ENCODE measurements at places on chromosomes 2 and 18.

- no peak for DNase-seq
Observed at GRCh38 chr2:6538607-6539006, 327.1 kb downstream of the CMPK2 start.

DNA sequence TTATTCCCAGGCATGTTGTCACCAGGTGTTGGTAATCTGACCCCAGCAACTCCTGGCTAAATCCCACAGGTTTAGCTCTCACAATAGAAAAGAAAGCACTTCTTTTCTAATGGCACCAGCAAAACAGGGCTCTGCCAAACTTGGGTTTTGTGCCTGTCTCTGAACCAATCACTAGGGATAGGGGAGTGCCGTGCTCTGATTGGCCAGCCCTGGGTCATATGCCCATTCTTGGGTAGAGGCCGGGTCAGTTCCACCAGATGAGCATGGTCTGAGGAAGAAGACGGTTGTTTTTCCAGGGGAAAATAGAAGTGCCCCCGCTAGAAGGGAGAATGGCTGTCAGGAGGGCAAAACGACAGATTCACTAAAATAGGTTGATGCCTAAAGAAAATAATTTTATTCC lies 14.7 kb downstream of the CDK15 start:
- no peak for DNase-seq

- peak; percentile 77 for DNase-seq
Observed at GRCh38 chr18:79246309-79247108, 149.2 kb upstream of the NFATC1 start.

DNA sequence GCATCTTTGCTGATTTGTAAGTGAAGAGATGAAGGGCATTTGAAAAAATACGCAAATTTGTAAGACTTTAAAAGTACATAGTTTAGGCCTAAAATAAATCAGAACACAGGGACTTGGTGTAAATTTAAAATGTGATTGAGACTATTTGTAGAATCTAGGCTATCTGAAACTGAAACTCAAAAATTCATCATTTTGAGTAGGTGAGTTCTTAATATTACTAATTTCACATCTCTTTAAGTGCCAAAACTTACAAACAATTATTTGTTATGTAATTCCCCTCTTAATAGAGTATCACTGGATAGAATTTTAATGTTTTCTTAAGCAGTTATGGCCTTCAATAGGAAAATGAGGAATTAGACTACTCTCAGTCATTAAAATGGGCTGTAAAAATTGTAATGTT lies 14.0 kb upstream of the HRH4 start:
- DNase-seq = no peak

DNA sequence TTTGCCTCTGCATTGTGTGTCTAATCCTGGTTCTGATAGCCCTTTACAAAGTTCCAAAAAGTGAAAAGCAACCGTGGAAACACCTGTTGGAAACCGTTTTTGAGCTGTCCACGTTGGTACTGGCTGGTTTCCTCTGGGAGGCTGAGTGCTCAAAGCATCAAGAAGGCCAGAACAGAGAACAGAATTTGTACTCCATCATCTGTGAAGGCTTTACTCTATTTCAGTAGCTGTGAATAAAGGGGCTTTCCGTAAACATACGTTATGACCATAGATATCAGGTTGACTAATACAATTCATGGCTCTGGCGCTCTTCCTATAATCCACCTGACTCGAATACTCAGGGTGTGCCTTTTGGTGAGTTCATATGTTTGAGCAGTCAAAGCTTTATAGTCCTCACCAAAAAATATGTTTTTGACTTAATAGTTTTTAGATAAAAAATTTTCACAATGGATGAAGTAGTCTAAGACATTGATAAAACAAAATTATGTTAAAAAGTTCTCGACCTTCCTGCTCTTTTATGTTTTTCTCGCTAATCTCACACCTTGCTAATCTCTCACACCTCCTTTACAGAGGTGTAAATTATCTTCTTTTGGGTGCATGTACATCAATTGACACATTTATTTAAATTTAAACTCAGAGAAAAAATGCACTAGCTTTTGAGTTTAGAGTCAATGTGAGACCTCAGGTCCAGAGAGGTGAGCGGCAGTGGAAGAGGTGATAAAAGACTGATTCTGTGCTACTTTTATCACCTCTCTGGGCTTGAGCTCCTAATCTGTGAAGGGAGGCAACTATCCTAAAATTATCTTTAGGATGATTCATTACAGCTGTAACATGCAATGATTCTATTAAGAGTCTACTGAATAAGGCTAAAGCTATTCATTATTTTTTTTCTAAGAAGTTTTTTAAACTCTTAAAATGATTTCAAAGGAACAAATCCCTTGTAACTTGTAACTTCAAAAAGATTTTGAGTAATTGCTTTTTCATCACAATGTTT lies 65.3 kb downstream of the CXCR4 start:
- DNase-seq = no peak

GRCh38 chr2:226207671-226208070 lies 591.9 kb downstream of the IRS1 start:
- DNase-seq = no peak

GRCh38 chr18:55998801-55999385 lies 410.9 kb upstream of the TCF4 start:
- DNase-seq = no peak

GRCh38 chr2:74242354-74243071 lies 44.1 kb downstream of the MTHFD2 start:
- DNase-seq = no peak

DNA sequence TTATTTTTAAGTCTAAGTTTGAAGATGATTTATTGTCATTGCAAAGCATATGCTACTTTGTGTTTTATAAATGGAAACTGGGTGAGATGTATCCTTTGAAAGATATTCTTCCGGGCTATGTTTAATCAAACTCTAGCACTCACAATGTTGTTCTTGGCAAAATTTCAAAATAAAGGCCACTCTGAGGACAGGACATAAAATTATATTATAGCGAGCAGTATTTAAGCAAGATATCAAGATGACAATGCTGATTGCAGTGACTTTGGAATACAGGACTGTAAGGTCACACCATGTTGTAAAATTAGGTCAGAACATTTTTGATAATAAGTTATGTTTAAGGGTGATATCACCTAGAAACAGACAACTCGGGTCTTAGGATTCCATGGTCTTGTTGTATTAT lies 14.2 kb downstream of the RPRM start:
- DNase-seq = no peak

DNA sequence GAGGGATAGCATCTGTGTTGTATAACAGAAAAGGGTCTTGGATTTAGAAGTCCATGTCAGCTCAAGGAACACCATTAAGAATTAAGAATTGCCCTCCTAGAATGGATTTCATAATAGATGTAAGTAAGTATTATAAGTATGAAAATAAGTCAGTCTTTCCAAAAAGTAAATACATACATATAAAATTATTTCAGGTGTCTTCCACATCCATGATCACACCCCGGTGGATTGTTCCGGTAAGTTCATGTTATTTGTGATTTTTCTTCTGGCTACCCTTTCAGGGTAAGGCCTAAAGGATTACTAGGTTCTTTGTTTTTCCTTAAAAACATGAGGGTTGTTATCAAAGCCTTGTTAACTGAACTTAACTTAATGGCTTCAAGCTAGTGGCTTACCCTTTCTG lies 55.9 kb downstream of the TMEM185B start:
- DNase-seq = peak; percentile 5

DNA sequence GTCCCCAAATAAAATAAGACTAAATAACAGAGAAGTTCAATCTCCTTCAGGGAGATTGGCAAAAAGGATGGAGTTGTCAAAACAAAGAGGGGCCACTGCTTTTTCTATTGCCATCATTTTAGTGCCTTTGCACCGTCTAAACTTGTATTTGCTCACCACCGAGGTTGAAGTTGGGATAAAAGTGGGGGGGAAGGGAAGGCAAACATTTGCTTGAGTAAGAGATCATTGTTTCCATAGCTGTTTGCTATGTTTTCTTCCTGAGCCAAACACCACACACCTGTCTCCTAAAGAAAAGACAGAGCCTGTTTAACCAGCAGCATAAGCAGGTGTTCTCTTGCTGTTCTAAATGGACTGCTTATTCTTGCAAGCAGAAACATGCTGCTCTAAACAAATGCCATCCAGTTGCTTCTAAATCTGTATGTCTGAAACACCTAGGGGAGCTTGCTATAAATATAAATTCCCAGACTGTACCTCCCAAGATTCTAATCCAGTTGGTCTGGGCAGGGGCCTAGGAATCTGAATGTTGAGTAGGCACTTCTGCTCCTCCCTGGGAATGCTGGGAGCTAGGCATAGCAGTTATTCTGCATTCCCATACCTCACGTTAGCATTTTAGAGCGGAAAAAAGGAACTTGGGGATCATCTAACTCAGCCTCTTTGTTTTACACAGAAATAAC lies 179.4 kb upstream of the ARL4C start:
- no peak for DNase-seq

GRCh38 chr2:71603851-71604725 lies 150.7 kb downstream of the DYSF start:
- DNase-seq = no peak

- DNase-seq = no peak
Observed at GRCh38 chr2:222178450-222178849, 120.3 kb downstream of the PAX3 start.

DNA sequence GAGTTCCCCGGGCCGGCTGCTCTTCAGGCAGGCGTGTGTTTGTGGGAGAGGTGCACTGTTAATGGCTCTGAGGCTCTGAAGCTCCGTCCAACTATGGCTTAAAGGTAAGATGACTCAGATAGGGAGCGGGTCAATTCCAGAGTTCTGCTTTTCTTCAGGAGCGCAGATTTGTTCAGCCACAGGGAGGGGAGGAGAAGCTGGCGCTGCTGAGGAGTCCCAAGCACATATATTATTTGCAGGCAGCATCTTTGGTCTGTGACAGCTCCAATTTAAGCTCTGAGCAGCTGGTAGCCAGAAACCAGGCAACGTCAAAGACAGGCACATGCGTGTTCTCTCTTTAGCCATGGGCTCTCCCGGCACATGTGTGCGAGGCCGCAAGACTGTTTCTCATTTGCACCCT lies 229.2 kb downstream of the BCL2 start:
- no peak for DNase-seq

DNA sequence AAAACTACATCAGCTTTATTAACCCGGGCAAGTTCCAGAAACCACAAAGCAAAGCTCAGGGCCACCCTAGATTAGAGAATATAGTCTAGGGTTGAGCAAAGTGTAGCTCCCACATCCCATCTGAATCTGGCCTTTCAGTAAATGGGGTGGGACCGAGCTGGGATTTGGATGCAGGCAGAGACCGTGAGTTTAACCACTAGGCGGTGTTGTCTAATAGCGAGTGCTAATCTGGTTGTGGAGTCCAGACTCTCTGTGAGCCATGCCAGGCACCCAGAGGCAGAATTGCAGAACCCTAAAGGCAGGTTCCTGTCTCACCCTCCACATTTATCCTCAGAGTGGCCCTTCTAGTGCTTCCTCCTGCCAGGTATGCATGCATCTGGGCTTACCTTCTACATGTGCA lies 435.9 kb downstream of the TSN start:
- DNase-seq = no peak

DNA sequence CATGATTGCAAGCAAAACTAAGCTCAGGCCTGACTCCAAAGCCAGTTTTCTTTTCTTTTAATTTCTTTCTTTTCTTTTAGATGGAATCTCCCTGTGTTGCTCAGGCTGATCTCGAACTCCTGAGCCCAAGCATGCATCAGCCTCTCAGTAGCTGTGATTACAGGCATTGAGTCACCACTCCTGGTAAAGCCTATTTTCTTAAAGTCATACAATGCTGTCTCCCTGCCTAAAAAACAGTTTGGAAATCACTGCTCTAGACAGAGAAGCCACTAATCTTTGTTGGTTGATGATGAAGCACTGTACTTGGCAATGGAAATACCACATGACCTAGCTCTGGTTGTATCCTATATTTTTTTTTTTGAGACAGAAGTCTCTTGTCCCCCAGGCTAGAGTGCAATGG lies 33.1 kb upstream of the ZNF532 start:
- peak; percentile 27 for DNase-seq

- DNase-seq = no peak
Observed at GRCh38 chr18:57062844-57063243, 84.0 kb upstream of the BOD1L2 start.

GRCh38 chr18:26993568-26993967 lies 128.1 kb upstream of the AQP4 start:
- DNase-seq = no peak

GRCh38 chr2:234912437-234912836 lies 39.4 kb upstream of the SH3BP4 start:
- no peak for DNase-seq

DNA sequence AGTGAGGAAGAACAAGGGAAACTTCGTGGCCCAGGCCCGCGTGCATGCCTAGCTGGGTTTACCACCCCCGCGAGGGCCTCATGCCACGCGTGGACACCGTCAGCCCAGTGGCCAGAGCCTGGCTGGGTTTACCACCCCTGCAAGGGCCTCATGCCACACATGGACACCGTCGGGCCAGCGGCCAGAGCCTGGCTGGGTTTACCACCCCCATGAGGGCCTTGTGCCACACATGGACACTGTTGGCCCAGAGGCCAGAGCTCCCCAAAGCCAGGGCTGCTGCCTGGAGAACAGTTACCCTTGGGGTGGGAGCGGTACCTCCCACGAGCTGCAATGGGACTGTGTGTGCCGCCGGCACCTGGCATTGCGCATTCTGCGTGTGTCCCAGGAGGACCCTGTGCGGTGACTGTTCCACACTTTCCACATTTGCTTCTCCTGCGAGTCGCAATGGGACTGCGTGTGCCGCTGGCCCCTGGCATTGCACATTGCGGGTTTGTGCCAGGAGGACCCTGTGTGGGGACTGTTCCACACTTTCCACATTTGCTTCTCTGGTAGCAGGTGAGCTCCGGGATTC lies 105.6 kb upstream of the CTDP1 start:
- DNase-seq = no peak

GRCh38 chr18:12304351-12305210 lies 3.5 kb upstream of the TUBB6 start:
- DNase-seq = no peak

DNA sequence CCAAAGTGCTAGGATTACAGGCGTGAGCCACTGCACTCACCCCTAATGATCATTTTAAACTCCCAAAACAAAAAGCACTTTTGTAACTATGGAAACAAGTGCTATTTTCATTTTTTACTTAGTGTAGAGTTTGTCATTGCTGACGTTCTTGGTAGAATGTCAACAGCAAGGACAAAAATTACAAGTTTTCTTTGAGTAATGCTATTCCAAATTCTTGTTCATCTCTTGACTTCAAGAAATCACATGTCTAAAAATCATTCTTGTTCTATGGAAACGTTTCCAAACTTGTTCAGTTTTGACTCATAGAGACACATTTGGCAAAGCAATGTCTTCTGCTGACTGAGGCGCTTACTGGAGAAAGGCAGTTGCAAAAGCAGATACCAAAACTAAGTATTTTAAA lies 82.6 kb downstream of the MBP start:
- DNase-seq = no peak

GRCh38 chr2:48504647-48505327 lies 25.2 kb upstream of the STON1 start:
- DNase-seq = peak; percentile 53

DNA sequence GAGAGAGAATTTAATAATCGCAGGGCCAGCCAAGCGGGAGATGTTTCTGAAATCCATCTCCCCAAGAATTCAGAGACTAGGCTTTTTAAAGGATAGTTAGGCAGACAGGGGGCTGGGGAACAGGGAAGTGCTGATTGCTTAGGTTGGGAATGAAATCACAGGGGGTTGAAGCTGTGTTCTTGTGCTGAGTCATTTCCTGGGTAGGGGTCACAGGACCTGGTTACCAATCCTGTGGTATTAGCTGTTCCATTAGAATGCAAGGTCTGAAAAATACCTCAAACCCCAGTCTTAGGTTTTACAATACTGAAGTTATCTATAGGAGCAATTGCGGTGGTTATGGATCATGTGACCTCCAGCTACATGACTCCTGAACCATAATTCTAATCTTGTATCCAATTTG lies 4.6 kb downstream of the SP140 start:
- peak; percentile 85 for DNase-seq

Data from astrocyte of the spinal cord (primary cell).